Activated naive CD4-positive, alpha-beta T cell (primary cell): ENCODE measurements at places on chromosomes 11 and 22.

DNA sequence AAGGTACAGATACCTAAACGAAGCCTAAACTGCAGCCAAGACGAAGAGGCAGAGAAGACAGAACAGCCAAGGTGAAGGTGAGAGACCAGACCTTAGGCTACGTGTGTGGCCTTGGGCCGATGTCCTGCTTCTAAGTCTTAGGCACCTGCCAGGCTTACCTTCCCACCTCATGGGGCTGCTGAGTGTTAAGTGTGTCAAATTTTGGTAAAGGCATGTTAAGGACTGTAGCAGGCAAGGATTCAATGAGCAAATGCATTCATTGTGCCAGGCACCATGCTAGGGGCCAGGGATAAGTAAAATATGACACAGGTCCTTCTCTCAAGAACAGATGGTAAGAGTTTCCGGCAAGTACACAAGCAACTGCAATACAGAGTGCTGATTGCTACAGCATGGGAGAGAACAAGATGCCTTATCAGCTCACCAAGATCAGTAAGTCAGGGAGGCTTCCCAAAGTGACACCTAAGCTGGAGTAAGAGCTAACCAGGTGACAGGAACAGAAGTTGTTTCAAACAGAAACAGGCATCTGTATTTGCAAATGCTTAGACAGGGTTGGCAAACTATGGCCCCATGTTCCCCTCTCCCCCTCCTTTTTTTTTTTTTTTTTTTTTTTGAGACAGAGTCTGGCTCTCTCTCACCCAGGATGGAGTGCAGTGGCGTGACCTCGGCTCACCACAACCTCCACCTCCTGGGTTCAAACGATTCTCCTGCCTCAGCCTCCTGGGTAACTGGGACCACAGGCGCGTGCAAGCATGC, 46.7 kb downstream of the CLTCL1 start:
- no peak for DNase-seq

DNA sequence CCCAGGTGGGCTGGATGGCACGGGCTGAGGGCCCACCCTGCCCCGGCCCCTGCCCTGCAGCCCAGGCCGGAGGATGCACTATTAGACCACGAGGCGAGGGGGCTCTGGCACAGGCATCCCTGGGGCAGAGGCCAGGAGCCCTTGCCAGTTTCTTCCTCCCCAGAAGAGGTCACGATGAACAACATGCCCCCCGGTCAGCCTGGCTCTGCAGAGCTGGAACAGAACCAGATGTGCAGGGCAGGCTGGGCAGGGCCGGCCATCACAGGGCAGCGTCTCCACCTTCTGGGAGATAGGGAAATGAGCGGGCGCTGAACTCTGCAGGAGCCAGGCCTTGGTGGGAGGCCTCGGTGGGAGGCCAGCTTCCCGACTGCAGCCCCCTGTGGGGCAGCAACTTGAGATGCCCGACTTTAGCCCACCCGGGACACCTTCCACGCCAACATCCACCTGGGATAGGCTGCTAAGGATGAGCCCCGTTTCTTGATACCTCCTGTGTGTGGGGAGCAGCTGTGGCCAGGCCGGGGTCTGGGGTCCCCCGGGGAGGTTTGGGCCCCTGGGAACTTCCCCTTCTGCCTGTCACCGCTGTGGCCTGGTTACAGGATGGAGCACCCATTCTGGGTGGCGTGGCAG, 21.8 kb upstream of the GNB1L start:
- no peak for DNase-seq

- no peak for DNase-seq
Observed at GRCh38 chr22:19853879-19854777, 546 bp downstream of the GNB1L start.

DNA sequence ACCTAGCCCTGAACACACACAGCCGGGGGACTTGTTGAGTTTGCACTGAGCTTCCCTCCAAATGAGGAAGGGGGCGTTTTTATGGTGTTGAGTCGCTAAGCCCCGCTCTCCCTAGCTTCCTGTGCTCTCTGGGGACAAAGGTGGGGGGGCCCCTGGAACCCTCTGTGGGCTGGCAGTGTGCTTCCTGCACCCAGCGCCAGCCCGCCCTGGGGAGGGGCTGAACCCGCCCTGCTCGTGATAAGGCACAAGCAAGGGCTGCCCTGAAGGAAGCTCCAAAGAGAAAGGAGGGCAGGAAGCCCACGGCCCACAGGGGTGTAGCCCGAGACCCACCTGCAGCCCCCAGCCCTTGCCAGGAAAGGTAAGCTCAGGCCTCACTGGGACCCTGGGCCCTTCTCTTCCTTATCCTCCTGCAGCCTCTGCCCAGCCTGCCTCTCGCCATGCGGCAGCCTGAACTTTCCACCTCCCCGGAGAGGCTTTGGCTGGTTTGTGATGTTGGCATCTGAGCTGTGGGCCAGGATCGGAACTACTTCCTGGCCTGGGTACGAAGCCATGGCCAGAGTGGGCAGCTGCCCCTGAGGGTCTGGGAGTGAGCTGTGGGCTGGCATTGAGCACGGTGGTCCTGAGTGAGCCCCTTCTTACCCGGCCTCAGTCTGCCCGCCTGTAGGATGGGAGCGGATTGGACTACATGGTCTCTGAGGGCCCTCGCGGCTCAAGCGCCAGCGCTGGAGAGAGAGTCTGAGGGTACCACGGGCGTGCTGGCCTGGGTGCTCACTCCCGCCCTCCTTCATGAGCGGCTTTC, at the start of gene FERMT3:
Gene FERMT3, plus strand, starts transcription at position 265 of the 799 bp plus-strand sequence. CDS start 644 bp downstream, outside the sequence.
- no peak for DNase-seq

GRCh38 chr11:83682611-83682973, 396.4 kb upstream of the CCDC90B start:
- no peak for DNase-seq
